ENCODE measurements at places on chromosomes 11 and 22. TPM values are rescaled to one million over a fixed set of nuclear protein-coding genes. Genes with fewer than 3 reads are reported as not detected.

- peak; percentile 93 for DNase-seq
Measured at GRCh38 chr22:42270510-42271190, at the start of gene TCF20. TSS of gene TCF20 (minus strand) at chr22:42270653. CDS start at chr22:42215305, 55,348 bp downstream.

- DNase-seq: no peak
Measured at GRCh38 chr22:46843821-46844255, 81.4 kb downstream of the TBC1D22A start.

DNA sequence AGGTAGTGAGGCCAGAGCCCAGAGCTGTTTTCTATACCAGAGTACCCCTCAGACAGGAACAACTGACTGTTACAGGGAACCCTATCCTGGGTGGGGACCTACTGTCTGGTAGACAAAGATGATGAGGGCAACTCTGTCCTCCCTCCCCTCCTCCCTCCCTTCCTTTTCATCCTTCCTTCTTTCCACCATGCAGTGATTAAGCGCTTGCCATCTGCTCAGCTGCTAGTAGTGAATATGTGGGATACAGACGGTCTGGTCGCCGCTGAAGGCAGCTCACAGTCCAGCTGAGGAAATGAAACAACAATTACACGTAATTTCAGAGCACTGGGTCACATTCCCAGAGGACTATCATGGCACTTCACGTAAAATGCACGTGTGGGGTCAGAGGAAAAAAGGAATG lies 597.1 kb downstream of the BUD13 start:
- DNase-seq: no peak

- DNase-seq: no peak
Measured at GRCh38 chr11:92226331-92227229, 2.0 kb downstream of the FAT3 start.

POU2AF2 gene
- total RNA-seq: not detected

DNA sequence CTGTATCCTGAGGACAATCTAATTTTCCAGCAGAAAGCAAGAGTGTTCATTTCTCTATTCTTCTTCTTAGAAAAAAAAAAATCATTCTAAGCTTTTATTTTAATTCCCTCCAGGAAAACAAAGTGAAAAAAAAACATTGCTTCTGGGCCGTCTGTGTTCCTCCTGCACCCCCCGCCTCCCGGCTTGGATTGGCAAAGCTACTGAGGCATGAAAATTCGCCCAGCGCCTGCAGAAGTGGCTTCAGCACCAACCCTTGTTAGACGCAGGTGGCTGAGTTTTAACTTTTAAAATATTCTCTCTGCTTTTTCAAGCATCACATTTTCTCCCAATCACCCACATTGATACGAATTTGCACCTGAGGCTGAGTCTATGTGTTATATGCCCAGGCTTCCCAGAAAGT lies 401.6 kb downstream of the BRD1 start:
- no peak for DNase-seq

FBLN1 gene
- total RNA-seq: 113 TPM

DNA sequence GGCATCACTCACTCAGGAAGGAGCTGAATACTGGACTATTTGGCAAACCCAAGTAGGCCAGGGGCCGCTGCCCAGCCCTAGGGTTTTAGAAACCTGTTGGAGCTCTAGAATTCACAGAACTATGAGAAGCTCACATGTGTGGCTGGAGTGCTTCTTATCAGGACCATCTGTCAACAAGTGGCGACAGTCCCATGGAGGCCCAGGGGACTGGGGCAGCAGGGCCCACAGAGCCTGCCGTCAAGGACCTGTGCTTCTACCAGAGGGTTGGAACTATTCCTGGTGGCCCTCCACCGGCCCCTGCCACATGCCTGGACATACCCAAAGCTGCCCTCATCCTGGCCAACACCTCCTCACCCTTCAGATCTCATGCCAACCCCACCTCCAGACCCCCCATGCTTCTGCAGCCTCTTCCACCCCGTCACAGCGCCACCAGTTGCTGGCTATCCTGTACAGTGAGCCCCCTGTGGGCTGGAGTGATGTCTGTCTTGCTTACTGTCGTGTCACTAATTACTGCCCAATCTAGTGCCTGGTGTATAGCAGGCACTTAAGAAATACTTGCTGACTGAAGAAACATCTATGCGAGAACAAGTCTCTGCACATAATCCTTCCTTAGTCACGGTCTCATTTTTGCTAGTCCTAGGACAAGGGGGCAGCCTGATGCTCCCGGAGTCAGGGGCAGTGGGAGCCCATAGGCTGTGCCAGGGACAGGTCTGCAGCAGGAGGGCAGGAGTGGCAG lies 27.2 kb upstream of the RASL10A start:
- peak; percentile 20 for DNase-seq

CHRM4 gene
- total RNA-seq: not detected

- no peak for DNase-seq
Measured at GRCh38 chr11:112179601-112180000, 4.3 kb downstream of the BCO2 start.

DNA sequence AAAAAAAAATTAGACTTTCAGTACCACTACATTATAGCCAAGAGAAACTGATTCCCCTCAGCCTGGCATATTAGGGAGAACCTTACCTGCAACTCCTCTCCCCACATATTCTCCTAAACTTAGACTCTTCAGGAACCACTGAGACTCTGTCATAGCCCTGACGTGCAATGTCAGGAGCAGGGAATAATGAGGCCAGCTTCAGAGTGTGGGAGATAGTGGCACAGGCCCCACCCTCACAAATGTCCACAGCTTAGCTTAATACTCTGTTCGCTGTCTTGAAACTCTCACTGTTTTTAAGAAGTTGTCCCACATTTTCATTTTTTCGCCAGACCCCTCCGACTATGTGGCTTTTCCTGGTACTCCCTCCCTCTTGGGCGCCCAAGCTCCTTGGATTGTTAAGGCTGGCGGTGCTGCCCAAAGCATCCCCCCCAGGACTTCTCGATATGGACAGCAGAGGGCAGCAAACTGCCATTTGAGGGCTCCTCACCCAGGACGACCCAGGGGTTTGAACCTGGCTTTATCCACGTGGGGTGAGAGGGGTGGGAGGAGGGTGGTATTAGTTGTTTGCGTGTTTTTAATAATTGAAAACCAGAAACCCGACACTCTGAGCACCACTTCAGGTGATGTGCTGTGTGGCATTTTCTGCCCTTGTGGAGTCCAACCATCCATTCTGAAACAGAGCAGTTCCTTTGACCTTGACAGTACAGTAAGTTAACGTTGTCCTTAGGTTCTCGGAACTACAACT lies 45.2 kb upstream of the RASSF10 start:
- DNase-seq: no peak

CRYBA4 gene
- total RNA-seq: not detected

KDELR3 gene
- 4.4 TPM for total RNA-seq

DNA sequence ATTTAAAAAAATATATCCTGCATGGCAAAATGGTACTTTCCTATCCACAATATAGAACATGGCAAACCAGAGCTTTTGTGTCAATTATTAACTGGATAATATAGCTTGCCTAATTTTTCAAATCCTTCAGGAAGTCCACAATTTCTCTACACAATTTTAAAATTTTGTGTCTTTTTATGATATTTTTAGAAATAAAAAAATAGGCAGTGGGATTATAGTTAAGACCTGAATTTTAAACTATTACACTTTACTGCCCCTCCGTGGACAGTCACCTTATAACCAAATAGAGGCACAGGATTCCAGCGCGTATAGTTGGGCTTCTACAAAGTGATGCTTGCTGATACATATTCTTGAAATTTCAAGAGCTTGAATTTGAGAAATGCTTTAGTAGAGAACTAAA lies 2.1 kb upstream of the DMC1 start:
- no peak for DNase-seq

OVCH2 gene
- not detected for total RNA-seq

DNA sequence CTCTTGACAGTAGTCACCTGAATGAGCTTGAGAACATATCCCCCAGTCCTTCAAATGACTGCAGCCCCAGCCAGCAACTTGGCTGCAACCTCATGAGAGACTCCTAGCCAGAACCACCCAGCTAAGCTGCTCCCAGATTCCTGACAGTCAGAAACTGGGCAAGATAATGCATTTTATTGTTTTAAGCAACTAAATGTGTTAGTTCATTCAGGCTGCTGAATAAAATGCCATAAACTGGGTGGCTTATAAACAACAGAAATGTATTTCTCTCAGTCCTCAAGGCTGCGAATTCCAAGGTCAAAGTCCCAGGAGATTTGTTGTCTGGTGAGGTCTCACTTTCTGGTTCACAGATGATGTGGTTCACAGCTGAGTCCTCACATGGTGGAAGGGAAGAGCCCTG lies 5.8 kb upstream of the PAMR1 start:
- DNase-seq: no peak

CST6 gene
- not detected for total RNA-seq

SOX10 gene
- total RNA-seq: 1.9 TPM

OR2D2 gene
- not detected for total RNA-seq

KIAA1671 gene
- total RNA-seq: 12.8 TPM

DNA sequence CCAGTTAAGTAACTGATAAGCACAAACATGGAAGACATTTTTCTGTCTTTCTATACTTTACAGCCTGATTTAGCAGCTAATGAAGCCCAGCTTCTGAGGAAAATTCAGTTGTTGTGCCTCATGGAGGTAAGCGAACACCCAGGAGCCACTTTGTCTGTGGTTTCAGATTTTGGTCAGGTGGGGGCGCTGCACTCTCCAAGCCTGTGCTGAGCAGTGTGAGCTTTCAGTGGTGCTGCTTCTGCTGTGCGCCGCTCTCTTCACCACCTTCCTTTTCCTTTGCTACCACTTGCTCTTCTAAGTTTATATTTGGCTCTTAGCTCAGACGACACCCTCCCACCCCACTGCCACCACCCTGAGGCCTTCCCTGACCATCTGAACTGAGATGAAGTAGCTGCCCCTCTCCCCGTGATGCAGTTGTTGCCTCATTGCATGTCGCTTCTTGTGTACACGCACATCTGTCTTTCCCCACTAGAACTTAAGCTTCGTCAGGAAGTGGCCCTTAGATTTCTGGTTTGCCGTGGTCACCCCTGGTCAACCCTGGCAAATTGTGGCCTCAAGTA lies 14.0 kb downstream of the PSMD13 start:
- no peak for DNase-seq

- DNase-seq: no peak
Measured at GRCh38 chr22:22103078-22103875, 120.7 kb upstream of the TOP3B start.

Data from Right ventricle myocardium inferior (tissue), 1 donor.